Stimulated activated CD8-positive, alpha-beta memory T cell treated with anti-CD3 and anti-CD28 coated beads, Interleukin-15, amount 100 ng/mL, for 24 hours (primary cell): ENCODE measurements at places on chromosomes 12 and 14.

DNA sequence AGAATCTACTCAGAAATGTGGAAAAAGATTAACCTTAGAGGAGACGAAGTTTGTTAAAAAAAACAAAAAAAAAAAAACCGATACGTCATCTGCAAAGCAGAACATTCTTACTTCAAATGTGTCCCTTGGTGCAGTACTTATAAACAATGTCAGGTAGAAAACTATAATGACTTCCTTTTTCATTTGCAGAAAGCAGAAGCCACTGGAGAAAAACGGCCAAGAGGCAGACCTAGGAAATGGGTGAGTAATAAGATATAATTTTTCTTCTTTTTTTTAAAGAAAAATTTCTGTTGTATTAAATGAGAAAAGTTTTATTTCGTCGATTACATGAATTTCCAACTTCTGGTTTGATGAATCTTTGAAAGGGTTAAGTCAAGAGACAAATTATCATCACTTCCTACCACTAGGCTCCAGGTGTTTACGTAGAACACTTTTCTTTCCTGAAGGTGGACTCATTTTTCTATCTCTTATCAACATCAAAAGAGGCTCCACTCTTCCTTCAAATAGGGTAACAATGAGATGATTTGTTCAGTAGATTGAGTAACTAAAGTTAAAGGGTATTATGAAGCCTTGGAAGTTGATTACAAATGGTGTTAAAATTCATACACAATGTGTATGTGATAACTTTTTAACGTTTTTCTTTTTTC lies 14.2 kb downstream of the HMGA2 start:
- DNase-seq, result no peak

- DNase-seq, result no peak
Observed at GRCh38 chr12:111211910-111212757, 156.8 kb downstream of the PHETA1 start.

DNA sequence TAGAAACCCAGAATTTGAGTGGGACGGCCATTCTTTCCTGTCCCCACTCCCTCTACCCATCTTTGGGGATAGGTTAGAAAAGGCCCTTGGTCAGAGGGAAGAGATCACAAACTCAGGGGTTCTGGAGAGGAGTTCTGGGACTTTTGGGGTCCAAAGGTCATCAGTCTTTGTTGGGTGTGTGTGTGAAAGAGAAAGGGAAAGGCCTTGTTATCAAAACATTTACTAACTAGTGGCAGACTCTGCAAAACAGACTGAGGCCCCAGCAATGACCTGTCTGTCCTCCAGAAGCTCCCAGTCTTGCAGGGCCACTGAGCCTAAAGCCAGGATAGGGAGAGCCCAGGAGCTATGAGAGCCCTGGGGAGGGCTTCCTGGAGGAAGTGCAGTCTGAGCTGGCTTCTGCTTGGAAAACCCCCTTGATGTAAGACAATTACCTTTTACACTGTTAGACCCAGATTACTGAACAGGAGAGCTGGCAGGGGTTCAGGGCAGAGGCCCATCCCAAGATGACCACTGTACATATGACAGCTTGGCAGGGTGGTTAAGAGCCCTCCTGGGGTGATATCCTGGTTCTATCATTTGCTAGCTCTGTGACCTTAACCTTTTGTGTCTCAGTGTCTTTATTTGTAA lies 429.1 kb upstream of the CCDC196 start:
- DNase-seq, result no peak

GRCh38 chr14:49982501-49982951 lies 89.6 kb downstream of the ARF6 start:
- DNase-seq, result no peak

DNA sequence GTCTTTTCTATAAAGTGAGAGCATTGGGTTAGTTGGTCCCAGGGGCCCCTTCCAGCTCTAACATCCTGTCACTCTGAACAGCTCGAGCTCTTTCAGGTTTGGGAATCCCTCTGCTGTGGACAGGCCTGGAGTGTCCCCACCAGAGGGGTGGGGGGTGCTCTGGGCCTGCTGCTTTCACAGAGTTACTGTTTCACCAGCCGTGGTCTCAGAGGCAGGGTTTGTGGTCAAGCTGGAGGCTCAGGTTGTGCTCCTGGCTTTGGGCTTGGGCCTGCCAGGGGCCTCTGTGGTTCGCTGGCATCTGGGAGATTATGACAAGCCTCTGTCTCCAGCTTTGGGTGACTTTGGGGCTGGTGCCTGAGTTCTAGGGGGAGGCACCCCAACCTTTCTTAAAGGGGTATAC lies 59.6 kb downstream of the FBXL14 start:
- no peak for DNase-seq

DNA sequence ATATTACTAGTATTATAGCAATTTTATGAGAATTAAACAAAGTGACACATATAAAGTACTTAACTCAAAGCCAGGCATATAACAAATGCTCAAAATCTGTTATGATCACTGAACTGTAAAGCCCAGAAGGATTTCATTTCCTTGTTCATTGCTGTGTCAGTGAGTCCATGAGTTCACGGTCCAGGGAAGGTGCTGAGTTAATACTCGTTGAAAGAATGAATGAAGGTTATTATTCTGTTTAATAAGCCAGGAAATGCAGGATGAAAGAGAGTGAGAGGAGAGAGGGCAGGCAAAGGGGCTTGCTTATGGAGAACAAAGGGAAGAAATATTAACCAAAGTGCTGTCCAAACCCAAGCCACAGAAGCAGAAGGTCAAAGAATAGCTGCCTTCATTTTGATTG lies 40.2 kb upstream of the NT5DC3 start:
- DNase-seq, result no peak

GRCh38 chr14:24845851-24846250 lies 204.1 kb downstream of the STXBP6 start:
- no peak for DNase-seq

DNA sequence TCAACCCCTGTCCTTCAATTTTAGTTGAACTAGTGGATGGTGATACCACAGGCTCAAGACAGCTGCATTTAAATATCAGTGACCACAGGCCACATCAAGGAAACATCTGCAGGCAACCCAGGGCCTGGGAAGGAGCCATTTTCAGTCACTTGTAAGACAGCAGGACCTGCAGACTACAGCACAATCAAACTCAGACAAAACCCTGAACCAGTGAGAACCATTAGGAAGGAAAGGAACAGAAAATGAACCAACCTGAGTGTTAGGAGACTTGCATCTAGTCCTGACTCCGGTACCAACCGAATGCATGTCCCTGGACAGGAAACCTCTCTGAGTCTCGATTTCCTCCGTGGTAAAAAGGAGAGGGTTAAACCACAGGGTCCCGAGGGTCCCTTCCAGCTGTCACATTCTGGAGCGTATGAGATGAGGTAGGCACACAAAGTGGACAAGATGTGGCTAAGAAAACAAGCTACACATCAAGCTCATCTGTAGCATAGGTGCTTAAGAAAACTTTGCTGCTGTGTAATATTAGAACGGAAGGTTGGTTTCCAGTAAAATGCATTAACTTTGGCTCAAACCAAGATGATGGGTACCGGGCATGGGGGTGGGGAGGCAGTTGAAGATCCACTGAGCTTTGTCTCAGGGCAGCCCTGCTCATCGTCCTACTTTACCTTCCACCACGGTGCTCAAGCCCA lies 1.6 kb upstream of the CDKN1B start:
- no peak for DNase-seq

DNA sequence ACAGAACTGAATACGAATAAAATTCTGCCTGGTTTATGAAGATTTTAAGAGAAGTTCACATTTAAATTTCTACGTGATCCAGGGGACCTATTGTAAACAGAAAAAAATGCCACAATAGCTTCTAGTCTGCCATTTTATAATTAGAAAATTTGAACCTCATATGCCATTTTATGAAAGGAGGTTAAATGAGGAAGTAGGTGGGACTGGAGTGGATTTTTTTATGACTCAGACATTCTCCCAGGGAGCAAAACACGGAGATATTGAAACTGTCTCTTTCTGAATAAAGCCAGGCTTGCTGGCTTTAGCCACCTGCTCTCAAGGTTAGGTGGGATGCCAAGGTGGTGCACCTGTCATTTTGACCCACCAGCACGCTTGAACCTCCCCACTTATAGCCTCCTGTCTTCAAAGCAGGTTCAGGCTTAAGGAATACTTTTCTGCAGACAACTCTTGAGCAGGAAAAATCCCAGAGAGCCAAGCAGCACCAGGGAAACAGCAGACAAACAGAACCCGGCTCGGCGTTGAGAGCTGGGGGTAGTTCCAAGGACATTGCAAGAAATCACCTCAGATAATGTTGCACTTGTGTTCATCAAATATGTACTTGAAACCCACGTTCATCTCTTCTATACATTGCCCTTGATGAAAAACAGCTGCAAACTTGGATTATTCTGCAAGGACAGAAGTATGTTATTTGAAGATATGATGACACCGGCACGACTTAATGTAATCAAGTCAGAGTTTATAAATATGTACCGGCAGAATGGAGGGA lies 203.7 kb downstream of the PPM1H start:
- no peak for DNase-seq

DNA sequence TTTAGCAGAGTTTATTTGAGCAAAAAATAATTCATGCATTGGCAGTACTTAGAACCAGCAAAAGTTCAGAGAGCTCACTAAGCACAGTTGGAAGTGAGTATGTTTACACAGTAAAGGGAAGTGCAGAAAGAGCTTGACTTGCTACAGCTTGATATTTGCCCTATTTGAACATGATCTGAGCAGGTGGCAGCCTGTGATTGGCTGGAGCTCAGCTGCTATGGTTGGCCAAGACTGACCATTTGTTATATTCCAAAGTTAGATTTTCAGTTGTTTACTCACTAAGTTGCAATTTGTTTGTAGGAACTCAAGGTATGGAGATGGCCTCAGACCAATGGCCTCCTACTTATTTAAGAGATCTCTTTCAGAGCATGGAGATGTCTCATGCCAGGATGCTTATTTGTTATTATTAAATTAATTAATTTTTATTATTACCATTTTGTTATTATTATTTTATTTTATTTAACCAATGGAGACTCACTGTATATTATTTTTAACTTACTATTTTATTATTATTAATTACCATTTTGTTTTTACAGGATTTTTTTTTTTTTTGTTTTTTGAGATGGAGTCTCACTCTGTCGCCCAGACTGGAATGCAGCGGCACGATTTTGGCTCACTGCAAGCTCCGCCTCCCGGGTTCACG lies 49.0 kb downstream of the ATP23 start:
- DNase-seq, result no peak

DNA sequence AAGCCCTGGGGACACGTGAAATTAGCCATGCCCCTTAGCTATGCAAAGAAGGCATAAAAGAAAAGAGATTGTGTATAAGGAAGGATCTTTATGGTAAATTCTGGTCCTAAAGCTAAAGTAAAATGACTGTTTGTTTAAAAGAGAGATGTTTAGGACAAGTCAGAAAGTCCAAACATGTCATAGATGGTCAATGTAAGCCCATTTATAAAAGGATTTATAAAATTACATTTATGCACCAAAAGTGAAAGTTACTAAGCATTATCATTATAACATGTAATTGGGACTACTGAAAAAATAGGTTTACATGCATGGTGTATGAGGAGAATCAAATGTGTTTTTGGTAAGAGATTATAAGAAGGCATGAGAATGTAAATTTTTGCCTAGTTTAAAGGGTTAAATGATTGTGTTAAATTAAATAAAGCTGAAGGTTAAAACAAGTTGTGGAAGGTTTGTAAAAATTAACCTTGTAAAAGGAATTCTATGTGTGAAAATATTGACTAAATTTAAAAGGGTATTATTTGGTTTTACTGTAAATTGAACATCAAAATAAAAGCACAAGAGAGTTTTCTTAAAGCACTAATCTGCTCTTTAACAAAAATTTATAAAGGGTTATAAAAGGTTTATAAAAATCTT lies 50.4 kb upstream of the TSPAN8 start:
- no peak for DNase-seq
